ENCODE measurements at places on chromosomes 2 and 18. TPM values are rescaled to one million over a fixed set of nuclear protein-coding genes. Genes with fewer than 3 reads are reported as not detected.

DNA sequence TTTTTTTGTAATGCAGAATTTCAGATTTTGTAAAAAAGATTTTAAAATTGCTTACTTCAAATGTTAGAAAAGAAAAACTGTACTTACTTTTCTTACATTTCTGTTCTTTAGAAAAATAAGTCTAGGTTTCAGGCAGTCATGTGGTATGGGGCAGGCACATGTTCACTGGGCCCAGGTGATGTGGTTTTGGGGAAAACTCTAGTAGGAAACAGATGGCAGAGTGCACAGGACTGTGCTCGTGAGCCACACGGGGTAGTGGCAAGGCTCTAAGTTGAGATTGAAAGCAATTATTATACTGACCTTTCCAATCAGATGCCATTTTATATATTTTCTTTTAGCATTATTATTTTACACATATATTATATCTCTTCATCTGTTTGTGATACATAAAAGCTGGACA lies 1036.9 kb upstream of the TMEFF2 start:
- no peak for DNase-seq

DNA sequence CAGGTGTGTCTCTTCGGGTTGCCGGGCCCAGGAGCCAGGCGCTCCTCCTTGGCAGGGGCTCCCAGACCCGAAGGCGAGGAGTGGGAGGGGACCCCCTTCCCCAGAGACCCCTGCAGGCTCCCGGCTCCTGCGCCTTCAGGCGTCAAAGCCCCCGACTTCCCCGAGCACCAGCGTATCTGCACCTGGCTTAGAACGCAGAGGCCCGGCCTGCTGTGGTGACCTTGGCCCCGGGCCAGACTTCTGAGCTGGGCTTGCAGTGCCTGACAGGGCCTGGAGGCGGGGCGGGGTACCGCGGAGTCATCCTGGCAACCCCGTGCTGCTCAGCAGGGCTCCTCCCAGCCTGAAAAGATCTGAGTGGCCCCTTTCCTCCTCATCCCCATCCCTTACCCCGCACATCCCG lies 27.0 kb downstream of the SKA1 start:
- no peak for DNase-seq

DNA sequence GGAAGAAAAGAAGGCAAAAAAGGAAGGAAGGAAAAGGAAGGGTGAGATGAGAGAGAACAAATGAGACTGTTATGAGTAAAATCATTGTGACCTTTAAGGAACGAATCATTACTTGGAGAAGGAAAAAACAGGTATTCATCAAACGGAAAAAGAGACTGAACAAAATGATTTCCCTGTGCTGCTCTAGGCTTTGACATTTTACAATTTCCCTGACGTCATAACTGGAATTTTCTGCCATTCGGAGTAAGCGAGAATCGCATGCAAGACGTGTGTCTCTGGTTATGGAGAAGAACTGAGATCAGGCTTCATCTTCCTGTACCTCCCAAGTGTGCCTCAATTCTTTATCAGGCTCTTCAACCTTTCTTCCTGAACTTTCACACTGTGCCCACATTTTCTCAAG lies 534.7 kb upstream of the KLHL29 start:
- no peak for DNase-seq

The GRHL1 gene
- 3.2 TPM for total RNA-seq

The SERPINB8 gene
- 27.5 TPM for total RNA-seq

The KCNG2 gene
- not detected for total RNA-seq

- no peak for DNase-seq
Observed at GRCh38 chr2:126307740-126308139, 348.2 kb upstream of the GYPC start.

DNA sequence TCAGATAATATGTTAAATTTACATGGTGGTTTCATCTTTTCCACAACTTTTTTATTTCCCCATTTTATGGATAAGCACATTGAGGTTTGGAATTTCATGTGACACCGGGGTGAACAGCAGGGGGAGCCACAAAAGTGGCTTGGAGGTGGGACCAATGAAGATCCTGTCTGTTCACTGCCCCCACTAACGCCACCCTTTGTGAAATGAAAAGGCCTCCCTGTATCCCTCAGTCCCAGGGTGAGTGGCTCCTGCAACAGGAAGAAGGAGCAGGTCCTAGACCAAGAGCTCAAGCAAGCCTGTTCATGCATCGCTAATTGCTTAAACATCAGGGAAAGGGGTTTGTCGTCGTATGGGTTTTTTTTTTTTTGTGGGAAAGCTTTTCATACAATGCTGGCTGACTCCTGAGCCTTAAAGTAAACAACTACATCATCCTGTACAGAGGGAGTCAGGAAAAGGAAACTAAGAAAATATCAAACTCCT lies 267.8 kb upstream of the EPAS1 start:
- peak; percentile 94 for DNase-seq

DNA sequence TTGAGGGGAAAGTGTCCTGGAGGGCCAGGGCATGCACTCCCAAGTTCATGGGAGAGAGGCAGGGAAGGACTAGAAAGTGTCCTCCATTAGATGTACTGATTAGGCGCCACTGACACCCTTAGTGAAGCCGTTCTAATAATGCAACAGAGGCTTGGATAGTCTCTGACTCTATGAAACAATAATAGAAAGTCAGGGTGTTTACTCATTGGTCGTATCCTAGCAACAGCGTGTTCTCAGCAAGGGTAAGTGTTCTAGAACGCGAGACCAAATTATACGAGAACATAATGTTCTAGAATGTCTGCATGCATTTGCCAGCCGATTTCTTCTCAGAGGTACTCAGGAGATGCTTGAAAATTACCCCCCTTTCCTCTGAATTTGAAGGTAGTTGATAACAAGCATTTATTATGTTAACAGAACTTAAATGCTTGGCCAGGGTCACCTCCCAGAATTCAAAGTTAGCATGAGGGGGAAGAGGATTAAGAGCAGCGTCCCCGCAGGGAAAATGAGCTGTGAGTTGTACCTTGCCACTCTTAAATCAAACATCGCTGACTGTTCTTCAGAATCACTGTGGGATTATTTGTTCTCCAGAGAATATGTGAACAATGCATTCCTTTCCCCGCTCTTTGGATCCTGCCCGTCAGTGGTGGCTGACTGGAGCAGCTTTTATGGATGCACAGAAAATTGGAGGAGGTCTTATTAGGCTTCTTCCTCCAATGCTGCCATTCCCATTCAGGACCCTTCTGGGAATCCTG lies 33.7 kb upstream of the PDIA6 start:
- no peak for DNase-seq

DNA sequence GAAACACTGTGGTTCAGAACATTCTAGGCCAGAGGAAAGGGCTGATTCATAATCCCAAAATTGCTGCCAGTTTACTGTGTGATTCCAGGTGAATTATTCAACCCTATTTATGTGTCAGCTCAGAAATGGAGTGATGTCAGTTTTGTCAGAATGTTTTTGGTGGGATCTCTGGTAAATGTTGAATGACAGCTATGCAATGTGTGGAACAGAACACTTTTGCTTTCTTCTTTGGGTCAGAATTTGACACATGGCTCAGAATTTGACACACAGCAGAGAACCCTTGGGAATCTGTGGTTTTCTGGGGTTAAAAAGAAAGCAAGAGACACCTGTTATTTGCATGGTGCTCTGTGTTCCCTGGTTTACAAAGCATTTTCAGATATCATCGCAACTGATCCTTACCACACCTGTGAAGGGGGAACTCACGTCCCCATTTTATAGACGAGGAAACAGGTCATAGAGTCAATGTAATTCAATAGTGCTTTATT lies 1.6 kb upstream of the MTA3 start:
- peak; percentile 29 for DNase-seq

GRCh38 chr2:49687918-49688317 lies 533.6 kb upstream of the FSHR start:
- no peak for DNase-seq

DNA sequence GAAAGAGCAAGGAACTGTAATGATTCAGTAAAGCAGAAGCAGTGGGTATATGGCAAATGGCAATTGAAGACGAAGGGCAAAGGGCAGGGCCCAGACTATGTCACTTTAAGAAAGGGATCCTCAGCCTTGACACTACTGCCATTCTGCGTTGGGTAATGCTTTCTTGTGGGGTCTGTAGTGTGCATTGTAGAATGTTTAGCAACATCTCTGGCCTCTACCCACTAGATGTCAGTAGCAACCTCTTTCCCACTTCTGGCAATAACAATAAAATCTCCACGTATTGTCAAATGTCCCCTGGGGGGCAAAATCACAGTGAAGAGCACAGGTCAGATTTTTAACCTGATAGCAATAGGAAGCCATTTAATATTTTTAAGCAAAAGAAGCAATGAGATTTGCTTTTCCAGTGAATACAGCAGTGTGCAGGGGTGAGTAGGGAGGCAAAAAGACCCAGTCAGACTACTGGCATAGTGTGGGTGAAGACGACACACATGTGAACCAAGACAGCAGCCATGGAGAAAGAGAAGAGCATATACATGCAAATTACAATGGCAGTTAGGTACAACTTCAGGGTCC lies 209.5 kb downstream of the DYM start:
- DNase-seq = peak; percentile 34

The LRATD1 gene
- total RNA-seq = 0.57 TPM

- no peak for DNase-seq
Observed at GRCh38 chr2:128793404-128793803, 474.7 kb upstream of the HS6ST1 start.

DNA sequence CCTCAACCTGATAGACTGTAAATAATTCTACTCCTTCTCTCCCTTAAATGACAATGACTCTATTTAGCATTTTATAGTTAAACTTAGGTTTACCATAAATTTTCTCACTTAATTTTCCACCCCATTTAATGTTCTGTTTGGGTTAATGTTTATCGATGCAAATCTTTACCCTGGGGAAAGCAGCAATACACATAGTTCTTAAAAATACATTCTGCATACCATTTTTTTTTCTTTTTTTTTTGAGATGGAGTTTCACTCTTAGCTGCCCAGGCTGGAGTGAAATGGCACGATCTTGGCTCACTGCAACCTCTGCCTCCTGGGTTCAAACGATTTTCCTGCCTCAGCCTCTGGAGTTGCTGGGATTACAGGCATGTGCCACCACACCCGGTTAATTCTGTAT lies 14.0 kb downstream of the STAM2 start:
- DNase-seq = no peak

DNA sequence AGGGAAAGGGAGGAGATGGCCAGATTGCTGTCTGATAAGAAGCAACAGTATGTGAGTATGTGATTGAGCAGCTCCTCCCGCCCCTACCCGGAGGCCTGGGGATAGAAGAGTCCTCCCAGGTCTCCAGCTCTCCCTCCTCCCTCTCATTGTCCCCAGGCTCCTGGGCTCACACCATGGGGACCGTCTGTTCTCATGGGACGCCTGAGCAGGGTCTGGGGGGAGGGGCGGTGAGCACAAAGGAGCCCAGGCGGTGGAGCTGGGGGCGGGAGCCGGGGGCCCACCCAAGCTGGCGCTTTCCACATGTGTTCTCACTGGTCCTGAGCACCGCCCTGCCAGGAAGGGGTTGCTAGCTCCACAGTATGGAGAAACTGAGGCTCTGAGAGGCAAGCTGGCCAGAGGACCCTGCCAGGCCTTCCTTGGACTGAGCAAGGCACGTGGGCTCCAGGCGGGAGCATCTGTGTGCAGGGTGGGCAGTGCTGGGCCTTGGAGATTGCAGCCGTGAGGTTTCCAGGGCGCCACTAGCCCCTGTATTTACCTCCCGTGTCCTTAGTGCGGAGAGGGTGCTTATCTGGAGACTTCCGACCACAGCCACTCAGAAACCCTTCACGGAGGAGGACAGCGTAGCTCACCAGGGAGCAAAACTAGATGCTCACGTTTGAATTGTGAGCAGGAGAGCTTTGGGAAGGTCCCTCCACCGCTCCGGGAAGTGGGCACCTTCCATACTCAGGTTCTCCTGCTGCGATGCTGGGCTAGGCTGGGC lies 37.4 kb downstream of the PDIA6 start:
- no peak for DNase-seq

DNA sequence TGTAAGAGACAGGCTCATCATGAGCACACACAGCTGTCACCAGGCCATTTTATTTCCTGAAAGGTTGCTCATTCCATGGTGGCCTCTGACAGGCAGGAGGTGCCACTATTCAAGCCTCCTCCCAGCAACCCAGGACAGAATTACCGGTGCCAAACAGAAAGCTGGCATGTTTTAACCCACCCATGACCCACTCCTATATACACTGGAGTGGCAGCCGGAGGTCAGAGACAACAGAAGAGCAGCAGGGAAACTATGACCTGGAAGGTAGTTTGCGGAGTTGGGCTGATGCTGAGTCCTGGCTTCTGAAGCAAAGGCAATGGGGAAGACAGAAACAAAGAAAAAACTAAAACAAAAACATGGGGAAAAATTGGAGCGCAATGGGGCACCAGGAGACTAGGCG lies 2.3 kb downstream of the RFTN2 start:
- DNase-seq = no peak

The ARHGAP25 gene
- 0.52 TPM for total RNA-seq

The SCN9A gene
- total RNA-seq = 0.86 TPM

The DUSP19 gene
- total RNA-seq = 2.4 TPM

The TCF7L1 gene
- total RNA-seq = 0.05 TPM

DNA sequence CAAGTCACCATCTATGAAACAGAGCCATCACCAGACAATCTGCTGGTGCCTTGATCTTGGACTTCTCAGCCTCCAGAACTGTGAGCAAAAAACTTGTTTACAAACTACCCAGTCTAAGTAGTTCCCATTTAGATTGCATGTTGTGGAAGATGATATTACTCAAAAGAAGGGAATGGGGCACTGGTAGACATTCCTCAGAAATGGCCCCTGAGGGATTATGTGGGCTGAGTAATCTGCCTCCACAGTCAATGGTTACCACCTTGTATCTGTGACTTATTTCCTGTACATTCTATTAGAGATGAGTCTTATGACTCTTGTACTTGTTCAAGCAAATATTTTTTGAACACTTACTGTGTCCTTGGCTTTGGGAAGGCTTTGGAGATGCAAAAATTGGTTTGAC lies 160.4 kb downstream of the NUP35 start:
- peak; percentile 95 for DNase-seq

- no peak for DNase-seq
Observed at GRCh38 chr2:99898336-99899048, 243.9 kb downstream of the AFF3 start.

DNA sequence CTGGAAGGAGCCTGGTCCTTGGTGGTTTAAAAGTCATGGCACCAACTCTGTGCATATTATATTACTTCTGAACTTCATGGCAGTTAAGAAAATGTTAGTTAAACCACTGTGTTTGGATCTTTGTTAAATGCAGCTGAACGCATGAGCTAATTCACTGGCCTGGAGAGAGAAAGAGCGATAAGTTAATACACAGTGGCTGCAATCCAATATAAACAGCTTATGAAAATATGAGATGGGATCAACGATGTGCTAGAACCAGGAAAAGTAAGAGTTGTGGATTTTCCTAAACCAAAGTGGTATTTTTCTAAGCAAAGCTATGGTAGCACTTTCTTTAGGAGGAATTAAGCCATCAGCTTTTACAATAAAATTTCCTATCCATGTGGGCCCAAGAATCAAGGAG lies 326.7 kb downstream of the MTX2 start:
- no peak for DNase-seq

GRCh38 chr2:141260911-141261310 lies 869.9 kb downstream of the LRP1B start:
- DNase-seq = no peak
